ENCODE measurements at places on chromosomes 3 and 15. TPM values are rescaled to one million over a fixed set of nuclear protein-coding genes. Genes with fewer than 3 reads are reported as not detected.

DNA sequence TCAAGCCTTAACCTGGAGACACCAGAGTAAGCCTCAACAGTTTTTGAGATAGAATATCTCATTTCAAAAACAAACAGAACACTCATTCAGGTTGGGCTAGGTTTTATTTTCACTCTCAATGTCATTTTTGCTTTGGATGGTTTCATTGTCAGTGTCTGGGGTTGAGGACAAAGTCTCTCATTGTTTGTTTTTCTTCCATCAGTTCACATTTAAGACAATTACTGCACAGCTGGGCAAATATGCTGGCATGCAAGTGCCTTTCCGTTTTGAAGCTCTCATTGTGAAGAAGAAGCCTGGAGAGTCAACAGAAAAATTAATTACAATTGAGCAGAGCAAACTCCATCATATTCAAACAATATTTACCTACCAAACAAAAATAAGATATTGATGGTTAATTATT, 1050.0 kb downstream of the TBL1XR1 start:
- H3K4me3 ChIP-seq: no peak overlapping the region
- no peaks in the 10 kb centered on the region for H3K27me3 ChIP-seq
- H3K27ac ChIP-seq: no peak overlapping the region
- no peaks in the 10 kb centered on the region for H3K4me1 ChIP-seq

GRCh38 chr3:150763841-150764483, 993 bp upstream of the SIAH2 start:
- H3K4me3 ChIP-seq: peak overlapping the region; percentile 57
- H3K36me3 ChIP-seq: no peaks in the 10 kb centered on the region
- no peak for DNase-seq
- peaks cover 8% of the 10 kb centered on the region for H3K4me1 ChIP-seq

DNA sequence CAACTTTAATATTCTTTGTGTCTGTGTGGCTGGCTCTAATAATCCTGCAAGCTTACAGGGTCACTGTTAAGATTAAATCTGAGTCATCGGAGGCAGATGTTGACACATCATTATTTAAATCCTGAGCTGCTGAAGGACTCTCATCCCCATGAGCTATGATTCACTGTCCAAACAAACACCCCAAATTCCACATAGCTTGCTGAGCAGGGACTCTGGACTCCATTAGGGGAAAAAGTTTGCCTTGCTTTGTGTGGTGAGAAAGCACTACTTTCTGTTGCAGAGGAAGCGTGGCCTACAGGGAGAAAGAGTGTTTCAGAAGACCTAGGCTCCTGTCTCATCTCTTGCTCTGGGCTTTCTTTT, 213.7 kb downstream of the PDCD6IP start:
- no peak overlapping the region for H3K4me3 ChIP-seq
- H3K4me1 ChIP-seq: peaks cover 20% of the 10 kb centered on the region

DNA sequence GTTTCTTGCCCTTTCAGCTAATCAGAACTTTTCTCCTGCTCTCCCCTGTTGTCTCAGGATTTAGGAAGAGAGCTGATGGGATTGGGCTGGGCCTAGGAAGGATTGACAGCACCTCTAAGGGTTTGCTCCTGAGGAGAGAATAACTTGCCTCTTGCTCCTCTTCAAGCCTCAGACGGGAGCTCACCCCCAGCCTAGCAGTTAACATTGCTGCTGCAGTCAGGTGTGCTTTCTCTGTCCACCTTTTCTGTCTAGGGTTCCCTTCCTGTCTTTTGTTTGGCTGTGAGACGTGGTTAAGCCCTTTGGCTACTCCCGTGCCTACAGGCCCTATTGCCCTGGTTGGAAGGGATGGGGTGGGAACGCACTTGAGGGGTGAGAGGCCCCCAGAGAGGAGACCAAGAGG, 20.1 kb downstream of the TMEM108 start:
- H3K27ac ChIP-seq: no peak overlapping the region
- H3K4me3 ChIP-seq: no peak overlapping the region
- no peaks in the 10 kb centered on the region for H3K36me3 ChIP-seq

Gene XIRP1
- 0.52 TPM for total RNA-seq

Data from thymus (tissue), 14 donors.